ENCODE measurements at places on chromosomes 1 and 21.

DNA sequence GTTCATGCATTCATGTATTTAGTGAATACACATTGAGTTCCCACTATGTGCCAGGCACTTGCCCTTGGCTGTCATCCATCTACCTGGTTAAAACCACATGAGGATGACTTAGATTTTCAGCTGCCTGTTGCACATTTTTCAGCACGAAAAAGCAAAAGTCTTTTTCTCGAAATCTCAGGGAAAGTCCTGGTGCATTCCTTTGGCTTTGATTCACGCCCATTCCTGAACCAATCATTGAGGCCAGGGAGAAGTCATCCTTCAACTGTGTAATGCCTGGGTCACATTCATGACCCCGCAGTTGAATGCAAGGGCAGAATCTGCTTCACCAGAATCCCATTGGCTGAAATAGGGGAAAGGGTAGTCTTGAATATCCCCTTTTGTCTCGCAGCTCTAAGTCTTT, 84.4 kb downstream of the RNF220 start:
- no peak for DNase-seq

GRCh38 chr1:209399800-209400199, 183.7 kb upstream of the CAMK1G start:
- no peak for DNase-seq

DNA sequence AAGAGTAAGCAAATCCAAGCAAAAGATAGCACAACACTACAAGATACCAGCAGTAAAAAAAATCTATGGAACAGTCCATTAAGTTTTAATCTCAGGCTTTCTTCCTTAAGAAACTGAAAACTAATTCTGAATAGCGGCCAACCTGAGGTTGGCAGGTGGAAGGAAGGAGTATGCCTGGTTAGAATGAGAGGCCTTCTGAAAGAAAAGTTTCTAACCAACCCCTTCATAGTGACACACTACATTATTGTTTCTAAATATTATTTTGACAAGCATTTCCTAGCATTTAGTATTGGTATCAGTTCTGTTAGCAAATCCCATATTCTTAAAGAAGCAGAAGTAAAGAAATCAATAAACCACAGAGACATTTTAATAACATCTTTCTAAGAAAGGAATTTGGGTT, 205.7 kb upstream of the PTBP2 start:
- no peak for DNase-seq

DNA sequence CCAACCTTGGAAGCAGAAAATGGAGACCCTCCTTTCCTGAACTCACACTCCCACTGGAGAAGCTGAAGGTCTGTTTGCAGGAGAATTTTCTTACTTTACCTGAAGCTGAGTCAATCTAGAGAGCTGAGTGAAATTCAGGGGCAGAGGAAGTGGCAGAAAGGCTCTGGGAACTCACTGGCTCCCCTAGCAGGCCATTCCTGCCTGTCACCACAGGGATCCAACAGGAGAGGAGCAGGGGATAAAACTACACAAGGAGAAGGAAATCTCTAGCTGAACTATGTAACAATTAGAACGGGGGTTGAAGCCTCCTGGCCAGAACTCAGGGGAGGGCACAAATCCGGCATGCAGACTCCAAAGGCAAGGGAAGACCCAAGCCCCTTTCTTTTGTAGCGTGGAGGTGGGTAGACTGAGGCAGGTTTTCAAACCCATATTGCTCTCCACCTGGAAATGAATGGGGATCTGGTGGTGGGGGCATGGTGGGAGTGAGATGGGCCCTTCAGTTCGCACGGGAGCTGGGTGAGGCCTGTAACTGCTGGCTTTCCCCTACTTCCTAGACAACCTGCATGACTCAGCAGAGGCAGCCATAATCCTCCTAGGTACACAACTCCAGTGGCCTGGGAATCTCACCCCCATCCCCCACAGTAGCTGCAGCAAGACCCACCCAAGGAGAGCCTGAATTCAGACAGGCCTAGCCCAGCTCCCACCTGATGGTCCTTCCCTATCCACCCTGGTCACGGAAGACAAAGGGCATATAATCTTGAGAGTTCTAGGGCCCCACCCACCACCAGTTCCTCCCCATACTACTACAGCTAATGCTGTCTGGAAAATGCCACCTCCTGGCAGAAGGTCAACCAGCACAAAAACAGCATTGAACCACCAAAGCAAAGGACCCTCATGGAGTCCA, 158.1 kb downstream of the LTN1 start:
- no peak for DNase-seq

- DNase-seq: no peak
Measured at GRCh38 chr1:170749549-170749948, 85.6 kb downstream of the PRRX1 start.

DNA sequence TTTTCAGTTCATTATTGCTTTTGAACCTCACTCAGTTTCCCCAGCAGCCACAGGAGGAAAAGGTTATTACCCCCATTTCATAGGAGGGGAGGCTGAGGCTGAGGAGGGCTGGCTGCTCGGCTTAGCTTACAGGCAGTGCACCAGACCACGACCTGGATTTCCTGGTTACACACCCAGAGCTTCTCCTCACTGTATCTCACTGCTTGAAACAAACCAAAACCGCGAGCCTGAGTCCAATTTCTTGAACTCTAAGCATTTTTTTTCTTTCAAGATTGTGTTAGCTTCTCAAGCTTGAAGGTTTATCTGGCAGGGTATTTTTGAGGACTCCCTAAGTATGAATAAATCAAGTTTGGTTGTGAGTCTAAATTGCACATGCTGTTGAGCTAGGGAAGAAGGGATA, 188.9 kb upstream of the EDN2 start:
- DNase-seq: no peak

GRCh38 chr1:198491028-198491427, 49.5 kb downstream of the ATP6V1G3 start:
- DNase-seq: no peak

- DNase-seq: no peak
Measured at GRCh38 chr1:94101613-94102525, 19.1 kb downstream of the ABCA4 start.

GRCh38 chr1:22112554-22112953, 30.3 kb downstream of the WNT4 start:
- no peak for DNase-seq

- no peak for DNase-seq
Measured at GRCh38 chr1:4736254-4736653, 81.8 kb downstream of the AJAP1 start.

DNA sequence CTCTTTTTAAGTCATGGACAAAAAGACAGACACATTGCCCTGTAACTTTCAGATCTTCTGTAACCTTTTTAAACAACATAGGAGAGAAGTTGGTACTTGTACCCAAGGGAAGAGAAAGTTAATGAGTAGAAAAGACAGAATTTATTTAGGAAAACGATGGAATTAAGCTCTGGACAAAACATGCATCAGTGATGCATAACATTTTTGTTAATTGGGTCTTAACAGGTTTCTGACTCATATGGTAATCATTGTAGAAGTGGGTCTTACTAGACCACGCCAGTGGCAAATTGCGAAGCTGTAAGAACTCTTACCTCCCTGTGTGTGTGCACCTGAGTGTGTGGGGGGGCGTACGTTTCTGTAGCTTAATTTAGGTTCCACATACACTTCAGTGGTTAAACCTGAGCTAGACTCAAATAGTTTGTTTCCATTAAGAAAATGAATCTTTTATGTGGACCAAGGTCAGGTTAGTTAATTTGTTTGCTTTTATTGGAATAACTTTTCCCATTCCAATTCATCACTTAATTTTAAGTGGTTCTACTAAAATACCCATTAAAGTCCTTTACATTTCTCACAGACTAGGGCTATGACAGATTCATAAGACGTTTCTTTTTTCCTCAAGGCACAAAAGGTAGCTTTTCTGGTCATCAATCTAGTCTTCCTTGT, 48.1 kb downstream of the NFIA start:
- DNase-seq: no peak

DNA sequence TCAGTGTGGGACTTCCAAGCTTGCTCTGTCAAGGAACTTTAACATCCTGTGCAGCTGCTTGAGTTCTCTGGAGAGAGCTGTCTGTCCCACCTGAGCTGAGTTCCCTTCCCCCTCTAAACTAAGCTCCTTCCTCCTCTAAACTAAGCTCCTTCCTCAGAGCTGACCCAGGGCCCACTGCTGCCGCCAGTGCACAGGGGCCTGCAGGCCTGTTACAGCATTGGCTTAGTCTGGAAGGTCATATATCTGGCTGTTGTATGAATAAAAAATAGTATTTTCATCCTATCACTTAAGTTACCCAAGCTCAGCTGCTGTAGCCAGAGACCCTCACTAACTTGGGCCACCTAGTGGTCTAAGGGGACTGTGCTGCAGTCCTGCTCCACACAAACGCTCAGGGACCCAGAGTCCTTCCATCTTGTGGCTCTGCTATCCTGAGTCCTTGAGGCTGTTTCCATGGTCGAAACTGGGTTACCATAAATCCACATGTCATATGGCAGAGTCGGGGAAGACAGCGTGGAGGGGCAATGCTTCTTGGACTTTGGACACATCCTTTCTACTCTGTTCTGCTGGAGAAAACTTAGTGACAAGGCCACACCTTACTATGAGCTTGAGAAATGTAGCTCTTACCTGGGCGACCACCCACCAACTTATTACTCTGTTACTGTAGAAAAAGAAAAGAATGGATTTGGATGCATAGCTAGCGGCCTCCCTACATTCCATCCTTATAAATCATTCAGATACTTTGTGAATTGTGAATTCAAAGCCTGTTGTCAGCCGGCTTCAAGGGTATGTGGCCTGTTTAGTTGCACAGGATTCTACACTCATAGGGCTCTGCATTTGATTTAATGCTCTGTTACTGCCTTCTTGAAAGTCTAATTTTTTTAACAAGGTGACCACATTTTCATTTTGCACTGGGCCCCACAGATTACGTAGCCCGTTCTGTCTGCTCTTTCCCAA, 71.4 kb upstream of the GCLM start:
- no peak for DNase-seq

GRCh38 chr1:71835442-71835813, 446.9 kb downstream of the NEGR1 start:
- no peak for DNase-seq

DNA sequence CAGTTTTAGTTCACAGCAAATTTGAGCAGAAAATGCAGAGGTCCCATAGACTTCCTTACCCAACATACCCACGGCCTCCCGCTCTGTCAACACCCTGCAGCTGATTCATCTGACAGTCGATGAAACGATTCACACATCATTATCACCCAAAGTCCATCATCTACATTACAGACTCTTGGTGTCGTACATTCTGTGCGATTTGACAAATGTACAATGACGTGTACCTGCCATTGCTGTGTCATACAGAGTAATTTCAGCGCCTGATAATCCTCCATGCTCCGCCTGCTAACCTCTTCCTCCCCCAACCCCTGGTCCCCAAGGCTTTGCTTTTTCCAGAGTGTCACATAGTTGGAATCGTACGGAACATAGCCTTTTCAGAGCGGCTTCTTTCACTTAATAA, 94.7 kb upstream of the SLC25A33 start:
- DNase-seq: no peak

- DNase-seq: no peak
Measured at GRCh38 chr1:2343023-2343935, 48.1 kb downstream of the MORN1 start.

GRCh38 chr1:53325326-53326087, 2.4 kb downstream of the LRP8 start:
- DNase-seq: no peak

DNA sequence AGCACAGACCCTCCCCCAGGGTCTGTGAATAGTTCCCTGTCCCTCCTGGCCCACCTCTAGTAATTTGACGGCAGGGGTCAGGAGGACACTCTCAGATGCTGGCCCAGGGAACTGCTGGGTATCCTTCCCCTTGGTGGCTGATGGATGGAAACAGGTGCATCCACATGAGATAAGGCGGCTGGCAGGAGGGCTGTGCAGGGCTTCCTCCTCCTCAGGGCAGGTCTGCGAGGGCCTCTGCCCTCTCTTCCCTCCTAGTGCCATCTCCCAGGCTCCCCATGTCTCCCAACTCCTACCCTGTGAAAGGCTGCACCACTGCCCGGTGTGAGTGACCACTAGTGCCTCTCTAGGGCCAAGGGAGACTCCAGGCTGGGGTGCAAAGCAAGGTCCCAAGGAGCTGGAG, 123.9 kb downstream of the GLIS1 start:
- DNase-seq: no peak
